ENCODE measurements at places on chromosomes 6 and 20. TPM values are rescaled to one million over a fixed set of nuclear protein-coding genes. Genes with fewer than 3 reads are reported as not detected.

OPRM1 gene
- total RNA-seq = 2.3 TPM

NNAT gene
- 6.0 TPM for total RNA-seq

WFDC11 gene
- total RNA-seq = not detected

SLC12A5 gene
- 9.5 TPM for total RNA-seq

C6orf58 gene
- total RNA-seq = not detected

PCED1A gene
- total RNA-seq = 44.3 TPM

ARMH2 gene
- 0.59 TPM for total RNA-seq

TFAP2C gene
- total RNA-seq = 0.37 TPM
